ENCODE measurements at places on chromosomes 5 and 9. TPM values are rescaled to one million over a fixed set of nuclear protein-coding genes. Genes with fewer than 3 reads are reported as not detected.

Gene SECISBP2
- polyA plus RNA-seq: 101 TPM

Gene TRIP13
- polyA plus RNA-seq: 12.8 TPM

Gene KCNV2
- polyA plus RNA-seq: 0.19 TPM

Gene APBA1
- 17.0 TPM for polyA plus RNA-seq

Gene PCDHGC4
- 4.1 TPM for polyA plus RNA-seq

Gene SNCB
- polyA plus RNA-seq: 0.63 TPM

Gene SOWAHA
- polyA plus RNA-seq: 4.6 TPM

Gene PHF24
- polyA plus RNA-seq: 0.21 TPM

Gene FTMT
- not detected for polyA plus RNA-seq

Gene PPP1R2B
- polyA plus RNA-seq: not detected

Gene IL5
- 0.16 TPM for polyA plus RNA-seq

Gene PCDHA9
- polyA plus RNA-seq: 0.05 TPM

Gene PLPP7
- polyA plus RNA-seq: 2.6 TPM

Gene CARTPT
- polyA plus RNA-seq: not detected

Gene TMEM215
- 0.20 TPM for polyA plus RNA-seq

Gene C5orf52
- not detected for polyA plus RNA-seq

Gene RNF180
- 11.6 TPM for polyA plus RNA-seq

Gene LMX1B
- 22.8 TPM for polyA plus RNA-seq

Gene BHMT
- 225 TPM for polyA plus RNA-seq

Gene PRDM9
- polyA plus RNA-seq: not detected

Gene SLC23A1
- 10.1 TPM for polyA plus RNA-seq

Gene PCDHGB1
- polyA plus RNA-seq: 1.6 TPM

Gene JAK2
- 17.2 TPM for polyA plus RNA-seq

Gene CAMK4
- 4.2 TPM for polyA plus RNA-seq

Gene IFNA2
- not detected for polyA plus RNA-seq

Gene ANKRD18B
- polyA plus RNA-seq: 1.7 TPM

Gene ASPN
- 8.5 TPM for polyA plus RNA-seq

Data from left renal cortex interstitium (tissue), 4 donors.